ENCODE measurements at places on chromosomes 11 and 22. TPM values are rescaled to one million over a fixed set of nuclear protein-coding genes. Genes with fewer than 3 reads are reported as not detected.

OR52A1 gene
- not detected for total RNA-seq

OR52N4 gene
- total RNA-seq = not detected

RPL27A gene
- 138 TPM for total RNA-seq

RBMXL2 gene
- 0.18 TPM for total RNA-seq

MCHR1 gene
- not detected for total RNA-seq

MFNG gene
- 11.2 TPM for total RNA-seq
